ENCODE measurements at places on chromosomes 5 and 9. TPM values are rescaled to one million over a fixed set of nuclear protein-coding genes. Genes with fewer than 3 reads are reported as not detected.

The TXNDC8 gene
- total RNA-seq = not detected

The CER1 gene
- not detected for total RNA-seq

The HTR4 gene
- total RNA-seq = not detected

The PTGR1 gene
- 53.1 TPM for total RNA-seq

The CDX1 gene
- not detected for total RNA-seq

The ZNF608 gene
- 0.95 TPM for total RNA-seq

The RMRP gene
- 1,810 TPM for total RNA-seq

The FCN2 gene
- not detected for total RNA-seq

The LOX gene
- total RNA-seq = 1.4 TPM

The OR2Y1 gene
- total RNA-seq = not detected

The NUDCD2 gene
- total RNA-seq = 5.8 TPM

The SIT1 gene
- total RNA-seq = not detected

The SOHLH1 gene
- total RNA-seq = not detected

The NUDT12 gene
- 10.3 TPM for total RNA-seq

The CD72 gene
- 0.11 TPM for total RNA-seq

The BHMT2 gene
- not detected for total RNA-seq

The OR1Q1 gene
- total RNA-seq = not detected

The IL33 gene
- 1.2 TPM for total RNA-seq

The DCAF12 gene
- 25.8 TPM for total RNA-seq

The DPH7 gene
- 28.7 TPM for total RNA-seq

The TMC1 gene
- total RNA-seq = not detected

The SURF1 gene
- 28.3 TPM for total RNA-seq

The NUTM2F gene
- total RNA-seq = not detected

Data from hair follicular keratinocyte (primary cell).